ENCODE measurements at places on chromosomes 11 and 22.
A peak's percentile ranks its signal among the peaks of the same experiment; 100 is the strongest.

- DNase-seq, result no peak
Observed at GRCh38 chr11:37406651-37407050, 808.6 kb upstream of the RAG2 start.

DNA sequence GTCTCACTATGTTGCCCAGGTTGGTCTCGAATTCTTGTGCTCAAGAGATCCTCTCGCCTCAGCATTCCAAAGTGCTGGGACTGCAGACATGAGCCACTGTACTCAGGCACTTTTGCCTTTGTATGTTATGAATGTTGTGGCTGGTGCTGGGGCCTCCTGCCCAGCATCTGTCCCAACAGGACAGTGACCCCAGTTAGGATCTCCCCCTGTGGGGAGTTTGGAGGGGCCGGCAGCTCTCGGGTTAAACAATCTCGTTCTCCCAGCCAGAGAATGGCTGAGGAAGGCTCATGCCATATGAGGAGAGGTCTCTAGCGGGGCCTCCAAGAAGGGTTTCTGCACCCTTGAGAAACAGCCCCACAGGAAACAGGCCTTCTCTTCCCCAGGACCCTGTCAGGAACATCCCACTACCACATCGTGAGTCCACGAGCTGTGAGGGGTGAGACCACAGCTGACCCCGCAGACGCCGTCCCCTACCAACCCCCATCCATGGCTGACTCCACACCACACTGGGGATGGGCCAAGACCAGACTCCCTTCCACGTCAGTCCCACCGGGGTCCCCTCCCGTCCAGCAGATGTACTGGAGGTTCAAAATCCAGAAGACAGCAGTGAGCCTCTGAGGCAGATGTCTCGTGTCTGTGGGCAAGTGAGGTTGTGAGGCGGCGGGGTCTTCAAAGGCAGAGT is 54.1 kb downstream of the SHANK2 start:
- no peak for DNase-seq

- no peak for DNase-seq
Observed at GRCh38 chr11:64746486-64746885, 2.5 kb upstream of the RASGRP2 start.

GRCh38 chr11:118609380-118610224 is 2.2 kb downstream of the PHLDB1 start:
- DNase-seq, result no peak

DNA sequence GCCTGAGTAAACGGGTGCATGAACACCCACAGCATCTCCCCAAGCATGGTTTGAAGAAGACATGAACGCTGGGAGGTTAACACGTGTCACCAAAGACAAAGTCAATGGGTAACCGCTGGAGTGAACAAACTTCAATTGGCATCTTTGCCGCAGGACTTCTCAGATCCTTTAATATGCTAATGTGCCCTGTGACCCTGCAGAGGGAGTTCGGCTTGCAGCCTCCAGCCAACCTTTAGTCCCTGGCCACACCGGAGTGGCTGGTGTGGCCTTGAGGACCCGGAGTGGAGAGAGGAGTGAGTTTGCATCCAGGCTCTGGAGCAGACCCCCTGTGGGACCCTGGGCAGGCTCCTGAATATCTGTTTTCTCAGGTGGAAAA is 57.0 kb downstream of the FLRT1 start:
- no peak for DNase-seq

DNA sequence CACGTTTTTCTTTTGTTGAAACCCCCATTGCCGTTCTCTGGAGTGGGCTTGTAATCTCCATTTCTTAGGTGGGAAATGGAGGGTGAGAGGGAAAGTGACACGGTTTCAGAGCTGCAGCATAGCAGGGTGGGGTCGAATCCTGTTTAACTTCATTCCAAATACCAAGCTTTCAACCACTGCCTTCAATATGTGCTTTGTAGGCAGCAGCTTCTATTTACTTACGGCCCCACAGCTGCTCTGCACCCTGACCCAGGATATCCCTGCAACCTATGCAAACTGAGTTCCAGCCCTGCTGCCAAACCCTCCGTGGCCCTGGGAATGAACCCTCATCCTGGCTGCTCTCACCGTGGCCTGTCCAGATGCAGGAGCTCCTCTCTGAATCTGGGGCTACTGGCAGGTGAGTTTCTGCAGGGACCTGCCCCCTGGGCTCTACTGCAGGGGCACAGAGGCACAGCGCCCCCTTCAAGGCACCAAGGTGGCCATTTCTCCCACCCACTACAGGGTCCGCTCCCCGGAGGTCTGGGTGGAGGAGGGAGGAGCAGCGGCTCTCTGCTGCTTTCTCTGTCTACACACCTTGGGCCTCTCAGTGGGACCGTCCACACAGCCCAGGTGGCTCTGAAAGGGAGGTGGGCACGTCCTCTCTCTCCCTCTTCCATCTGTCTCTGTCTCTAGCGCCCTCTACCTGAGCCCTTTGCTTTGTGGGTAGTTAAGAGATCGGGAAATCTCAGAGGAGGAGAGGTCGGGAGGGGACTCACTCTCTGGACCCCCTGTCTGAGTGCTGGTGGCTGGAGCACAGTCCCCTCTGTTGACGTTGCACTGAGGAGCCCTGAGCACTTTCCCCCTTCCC is 279.1 kb downstream of the BRD1 start:
- DNase-seq, result no peak

- DNase-seq, result no peak
Observed at GRCh38 chr11:6576471-6577373, 26.7 kb downstream of the RRP8 start.

DNA sequence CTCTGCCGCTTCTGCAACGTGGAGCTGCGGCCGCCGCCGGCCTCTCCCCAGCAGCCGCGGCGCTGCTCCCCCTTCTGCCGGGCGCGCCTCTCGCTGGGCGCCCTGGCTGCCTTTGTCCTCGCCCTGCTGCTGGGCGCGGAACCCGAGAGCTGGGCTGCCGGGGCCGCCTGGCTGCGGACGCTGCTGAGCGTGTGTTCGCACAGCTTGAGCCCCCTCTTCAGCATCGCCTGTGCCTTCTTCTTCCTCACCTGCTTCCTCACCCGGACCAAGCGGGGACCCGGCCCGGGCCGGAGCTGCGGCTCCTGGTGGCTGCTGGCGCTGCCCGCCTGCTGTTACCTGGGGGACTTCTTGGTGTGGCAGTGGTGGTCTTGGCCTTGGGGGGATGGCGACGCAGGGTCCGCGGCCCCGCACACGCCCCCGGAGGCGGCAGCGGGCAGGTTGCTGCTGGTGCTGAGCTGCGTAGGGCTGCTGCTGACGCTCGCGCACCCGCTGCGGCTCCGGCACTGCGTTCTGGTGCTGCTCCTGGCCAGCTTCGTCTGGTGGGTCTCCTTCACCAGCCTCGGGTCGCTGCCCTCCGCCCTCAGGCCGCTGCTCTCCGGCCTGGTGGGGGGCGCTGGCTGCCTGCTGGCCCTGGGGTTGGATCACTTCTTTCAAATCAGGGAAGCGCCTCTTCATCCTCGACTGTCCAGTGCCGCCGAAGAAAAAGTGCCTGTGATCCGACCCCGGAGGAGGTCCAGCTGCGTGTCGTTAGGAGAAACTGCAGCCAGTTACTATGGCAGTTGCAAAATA is 816 bp downstream of the PDE3B start:
- DNase-seq, result peak; percentile 15

GRCh38 chr11:3135481-3136440 is 29.3 kb downstream of the OSBPL5 start:
- no peak for DNase-seq
